ENCODE measurements at places on chromosomes 4 and X. TPM values are rescaled to one million over a fixed set of nuclear protein-coding genes. Genes with fewer than 3 reads are reported as not detected.

Gene GUCY1B1
- 5.5 TPM for total RNA-seq

Gene XAGE1A
- total RNA-seq = not detected

Gene PHOX2B
- not detected for total RNA-seq

Gene UVSSA
- 36.3 TPM for total RNA-seq

Gene SLIT2
- total RNA-seq = 110 TPM

Gene GAGE2A
- total RNA-seq = not detected

Gene MAB21L2
- 5.4 TPM for total RNA-seq

Gene HGFAC
- total RNA-seq = not detected

Gene CYP2U1
- total RNA-seq = 32.5 TPM

Gene HSFX4
- total RNA-seq = not detected

Gene SNCA
- total RNA-seq = 1.9 TPM

Gene TEX13C
- not detected for total RNA-seq

Gene CDX4
- total RNA-seq = not detected
